ENCODE measurements at places on chromosomes 12 and 14.

- no peak for DNase-seq
Observed at GRCh38 chr12:128047266-128048060, 219.5 kb upstream of the TMEM132C start.

GRCh38 chr12:104055686-104056388 is 5.8 kb upstream of the GLT8D2 start:
- DNase-seq: no peak

GRCh38 chr14:32481707-32482106 is 152.6 kb downstream of the AKAP6 start:
- no peak for DNase-seq

GRCh38 chr12:50186681-50187080 is 19.5 kb upstream of the CERS5 start:
- DNase-seq: no peak

DNA sequence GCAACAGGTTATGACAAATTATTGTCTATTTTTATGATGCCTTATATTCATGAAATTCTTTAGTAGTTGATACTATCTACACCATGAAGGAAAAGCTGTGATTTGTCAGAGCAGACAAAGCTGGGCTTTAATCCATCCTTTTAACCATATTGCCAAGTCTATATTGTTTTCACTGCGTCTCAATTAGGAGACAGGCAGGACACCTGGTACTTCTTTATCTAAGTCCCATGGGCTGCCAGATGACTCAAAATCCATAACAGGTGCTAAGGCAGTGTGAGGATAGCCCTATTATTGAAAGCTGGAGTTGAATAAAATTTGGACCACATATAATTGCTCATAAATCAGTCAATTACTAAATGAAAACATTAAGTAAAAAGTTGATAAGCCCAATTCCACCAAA is 22.6 kb downstream of the INSM2 start:
- DNase-seq: no peak

DNA sequence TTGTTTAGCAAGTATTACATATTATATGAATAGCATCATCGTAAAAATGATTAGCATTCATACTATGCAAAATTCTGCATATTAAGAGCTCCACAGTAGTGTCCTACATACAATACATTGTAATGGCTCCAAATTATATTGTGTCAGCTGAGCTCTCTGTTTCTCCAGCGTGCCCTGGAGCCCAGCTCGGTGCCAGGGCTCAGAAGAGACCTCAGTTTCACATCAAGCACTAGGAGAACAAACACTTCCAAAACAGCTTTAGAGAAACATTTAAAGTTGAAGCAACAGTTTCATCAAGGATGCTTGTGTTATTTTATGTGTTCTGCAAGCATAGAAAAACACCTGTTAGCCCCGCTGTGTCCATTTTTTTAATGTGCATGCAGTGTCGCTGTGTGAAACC is 456.9 kb downstream of the EGLN3 start:
- no peak for DNase-seq

GRCh38 chr12:131919051-131919347 is 10.1 kb upstream of the PUS1 start:
- DNase-seq: no peak

DNA sequence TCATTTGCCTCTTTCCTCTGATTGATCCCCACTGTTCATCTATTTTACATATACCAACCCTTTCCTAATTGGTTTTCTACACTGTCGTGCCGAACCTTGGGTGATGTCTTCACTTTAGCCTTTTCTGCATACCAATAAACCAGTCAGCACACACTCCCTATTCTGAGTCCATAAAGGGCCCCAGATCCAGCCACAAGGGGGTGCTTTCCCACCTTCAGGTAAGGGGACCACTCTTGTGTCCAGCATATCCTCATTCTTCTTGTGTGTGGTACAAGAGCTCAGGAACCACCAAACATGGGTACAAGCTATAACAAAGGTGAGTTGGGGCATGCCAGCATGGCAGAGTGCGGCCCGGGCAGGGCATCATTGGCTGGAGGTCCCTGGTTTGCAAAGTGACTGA is 859.8 kb downstream of the FSCB start:
- no peak for DNase-seq

GRCh38 chr14:103361867-103362266 is 23.3 kb upstream of the MARK3 start:
- DNase-seq: no peak

GRCh38 chr14:91229743-91230200 is 14.7 kb downstream of the GPR68 start:
- no peak for DNase-seq

DNA sequence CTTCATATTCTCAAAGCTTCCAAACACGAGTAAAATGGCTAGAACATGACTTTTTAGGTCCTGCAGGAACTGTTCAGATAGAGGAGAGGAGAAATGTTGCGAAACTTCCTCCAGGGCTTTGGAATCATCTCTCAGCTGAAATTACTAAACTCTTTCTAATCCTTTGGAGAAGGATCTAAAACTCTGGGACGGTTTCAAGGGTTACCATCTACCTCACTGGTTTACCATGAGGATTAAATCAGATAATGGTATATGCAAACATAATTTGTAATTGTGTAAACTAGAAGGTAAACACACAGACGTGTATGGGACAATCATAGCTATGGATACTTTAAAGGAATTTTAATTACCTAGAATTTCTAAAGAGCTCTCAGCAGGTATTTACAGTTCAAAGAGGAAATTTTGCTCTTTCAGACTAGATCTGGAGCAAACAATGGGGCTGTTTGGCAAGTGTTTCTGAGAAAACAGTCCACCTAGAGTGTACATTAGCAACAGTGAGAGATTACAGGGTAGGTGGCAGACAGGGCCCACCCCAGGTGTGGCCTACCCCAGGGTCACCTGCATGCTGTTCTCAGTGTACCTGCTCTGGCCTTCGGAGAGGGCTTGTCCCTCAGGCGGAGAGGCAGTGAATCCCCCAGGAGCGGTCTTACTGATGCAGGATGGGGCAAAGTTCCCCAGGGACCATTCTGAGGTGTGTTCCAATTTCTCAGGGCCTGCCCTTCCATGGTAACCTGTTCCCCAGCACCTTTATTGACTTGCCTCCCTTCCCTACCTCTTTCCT is 124.7 kb upstream of the MAX start:
- DNase-seq: no peak

GRCh38 chr12:43571885-43572284 is 19.9 kb upstream of the ADAMTS20 start:
- no peak for DNase-seq

- DNase-seq: no peak
Observed at GRCh38 chr12:47145188-47145587, 65.4 kb upstream of the AMIGO2 start.

DNA sequence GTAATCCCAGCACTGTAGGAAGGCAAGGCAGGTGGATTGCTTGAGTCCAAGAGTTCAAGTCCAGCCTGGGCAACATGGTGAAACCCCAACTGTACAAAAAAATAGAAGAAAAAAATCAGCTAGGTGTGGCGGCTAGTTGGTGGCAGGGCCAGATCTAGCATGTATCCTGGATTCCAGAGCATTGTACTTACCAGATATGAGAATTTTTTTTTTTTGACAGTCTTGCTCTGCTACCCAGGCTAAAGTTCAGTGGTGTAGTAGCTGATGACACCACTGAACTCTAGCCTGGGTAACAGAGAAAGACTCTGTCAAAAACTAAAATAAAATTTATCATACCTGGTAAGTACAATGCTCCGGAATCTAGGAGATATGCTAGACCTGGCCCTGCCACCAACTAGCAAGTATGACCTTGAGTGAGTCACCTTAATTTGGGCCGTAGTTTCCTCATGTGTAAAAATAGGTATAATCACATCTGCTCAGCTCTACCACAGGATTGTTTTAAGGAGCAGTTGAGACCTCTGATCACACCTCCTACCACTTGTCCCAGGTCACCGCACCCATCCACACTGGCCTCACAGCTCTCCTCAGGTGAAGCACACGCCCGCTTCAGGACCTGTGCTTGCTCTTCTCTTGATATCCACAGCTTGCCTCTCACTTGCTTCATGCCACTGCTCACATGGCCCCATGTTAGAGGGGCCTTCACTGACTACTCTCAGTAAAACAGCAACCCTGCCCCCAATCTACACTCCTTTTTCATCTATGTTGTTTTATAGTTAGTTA is 140.2 kb downstream of the STXBP6 start:
- DNase-seq: no peak

GRCh38 chr14:55874785-55875184 is 243.4 kb upstream of the PELI2 start:
- no peak for DNase-seq

- no peak for DNase-seq
Observed at GRCh38 chr14:85625925-85626585, 96.1 kb downstream of the FLRT2 start.

DNA sequence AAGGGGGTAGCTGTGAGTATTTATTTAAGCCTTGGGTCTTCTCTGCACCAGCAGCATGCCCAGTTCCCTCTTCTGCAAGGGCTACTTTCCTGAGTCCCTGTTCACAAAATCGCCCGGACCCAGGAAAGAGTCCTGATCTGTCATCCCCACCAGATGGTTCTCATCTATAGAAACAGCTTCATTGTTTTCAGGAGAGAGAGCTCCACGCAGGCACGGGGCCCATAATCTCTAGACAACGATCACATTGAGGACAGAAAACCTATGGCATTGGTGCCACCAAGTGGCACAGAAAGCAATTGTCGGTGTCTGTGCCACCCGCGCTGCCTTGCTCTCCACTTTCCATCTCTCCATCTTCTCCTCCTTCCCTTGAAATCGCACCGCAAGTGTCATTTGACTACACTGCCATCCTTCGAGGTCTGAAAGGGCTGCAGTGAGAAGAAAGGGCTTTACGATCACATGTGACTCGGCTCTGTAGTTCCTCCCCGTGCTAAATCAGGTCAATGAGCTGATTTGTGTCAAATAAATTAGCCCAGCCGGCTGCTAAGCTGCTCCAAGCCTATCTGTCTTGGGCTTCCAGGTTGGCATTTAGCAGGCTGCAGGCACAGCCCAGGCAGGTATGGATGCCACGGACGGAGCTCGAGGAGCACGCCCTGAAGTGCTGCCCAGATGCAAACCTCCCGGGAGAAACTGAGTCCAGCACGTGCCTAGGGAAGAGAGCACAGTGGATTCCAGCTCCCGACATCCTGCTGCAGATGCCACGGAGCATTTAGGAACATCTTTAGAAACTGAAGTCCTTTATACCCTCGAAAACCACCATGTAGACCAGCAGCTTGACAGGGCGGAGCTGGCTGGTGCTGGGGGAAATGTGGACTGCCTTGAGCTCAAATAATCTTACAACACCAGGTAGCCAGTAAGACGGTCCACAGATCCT is 28.8 kb downstream of the SPRING1 start:
- peak; percentile 33 for DNase-seq

GRCh38 chr12:75892731-75893408 is 138.7 kb downstream of the PHLDA1 start:
- no peak for DNase-seq

- no peak for DNase-seq
Observed at GRCh38 chr12:75481774-75482173, 1.2 kb downstream of the GLIPR1 start.

GRCh38 chr12:55718015-55718414 is 2.2 kb downstream of the BLOC1S1 start:
- DNase-seq: no peak
